ENCODE measurements at places on chromosomes 16 and 17.

GRCh38 chr17:49656247-49656646, 21.6 kb downstream of the SPOP start:
- DNase-seq = no peak

DNA sequence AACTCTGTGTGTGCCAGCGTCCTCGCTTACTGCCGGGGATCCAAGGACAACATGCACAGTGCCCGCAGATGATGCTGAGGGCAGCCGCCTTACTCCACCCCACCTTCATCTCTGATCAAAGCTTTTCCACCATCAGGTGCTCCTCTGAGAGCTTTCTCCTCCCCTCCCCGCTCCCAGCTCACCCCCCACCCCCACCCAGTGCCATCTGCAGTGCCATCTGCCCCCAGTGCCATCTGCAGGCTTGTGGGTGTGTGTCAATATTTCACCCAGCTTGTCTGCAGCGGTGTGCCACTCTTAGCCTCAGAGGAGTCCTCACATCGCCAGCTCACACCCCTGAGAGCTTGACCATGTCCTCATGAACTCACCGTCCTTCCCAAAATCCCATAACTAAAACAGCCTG, 98.2 kb upstream of the NOL11 start:
- no peak for DNase-seq

GRCh38 chr16:74700116-74700437, 585 bp downstream of the MLKL start:
- no peak for DNase-seq

DNA sequence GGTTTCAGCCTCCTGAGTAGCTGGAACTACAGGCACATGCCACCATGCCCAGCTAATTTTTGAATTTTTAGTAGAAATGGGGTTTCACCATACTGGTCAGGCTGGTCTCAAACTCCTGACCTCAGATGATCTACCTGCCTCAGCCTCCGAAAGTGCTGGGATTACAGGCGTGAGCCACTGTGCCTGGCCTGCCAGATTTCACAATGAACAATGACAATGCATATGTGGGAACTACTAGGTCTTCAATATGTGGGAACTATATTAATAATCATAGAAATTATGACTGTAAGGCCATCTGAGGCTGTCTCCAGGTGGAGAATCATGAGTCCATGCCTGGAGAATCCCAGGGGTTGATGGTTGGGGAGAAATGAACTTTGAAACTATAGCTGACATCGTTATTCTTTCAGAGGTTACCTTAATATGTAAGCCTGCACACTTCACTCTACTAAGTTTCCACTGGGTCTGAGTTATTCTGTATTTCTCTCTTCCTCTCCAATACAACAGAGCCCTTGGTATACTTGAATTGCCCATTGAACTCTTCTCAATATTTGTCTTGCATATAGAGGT, 7.2 kb upstream of the DRC7 start:
- DNase-seq = no peak

Measured in NCI-H345 (cell line).